ENCODE measurements at places on chromosomes 6 and 20. TPM values are rescaled to one million over a fixed set of nuclear protein-coding genes. Genes with fewer than 3 reads are reported as not detected.
A peak's percentile ranks its signal among the peaks of the same experiment; 100 is the strongest.

DNA sequence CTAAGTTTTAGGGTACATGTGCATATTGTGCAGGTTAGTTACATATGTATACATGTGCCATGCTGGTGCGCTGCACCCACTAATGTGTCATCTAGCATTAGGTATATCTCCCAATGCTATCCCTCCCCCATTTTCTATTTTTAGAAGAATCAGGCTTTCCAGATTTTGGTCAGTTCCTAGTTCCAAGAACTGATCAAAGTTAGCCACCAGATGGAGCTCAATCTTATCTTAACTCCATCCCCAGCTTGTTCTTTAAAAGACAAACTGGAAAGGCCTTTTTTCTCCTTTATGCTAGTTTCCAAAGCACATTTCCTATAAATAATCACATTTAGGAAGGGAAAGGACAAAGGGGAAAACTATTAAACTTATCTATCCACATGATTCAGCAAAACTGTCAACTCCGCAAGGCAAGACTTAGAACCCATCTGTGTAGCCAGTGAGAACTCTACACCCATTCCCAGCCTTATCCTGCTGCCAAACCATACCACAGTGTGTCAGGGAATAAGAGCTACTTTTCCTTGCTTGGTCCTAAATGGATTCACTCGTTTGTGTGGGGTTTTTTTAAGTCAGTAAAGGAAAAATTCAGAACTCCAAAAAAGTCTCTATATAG lies 22.8 kb upstream of the KHDC1 start:
- peak; percentile 43 for DNase-seq

TRERF1 gene
- total RNA-seq = 14.5 TPM

COQ3 gene
- 14.4 TPM for total RNA-seq

C6orf141 gene
- total RNA-seq = 12.3 TPM
